Stimulated activated CD4-positive, alpha-beta T cell treated with anti-CD3 and anti-CD28 coated beads, TNF-alpha, amount 100 ng/mL, for 1 hour (primary cell): ENCODE measurements at places on chromosomes 6 and 20.

DNA sequence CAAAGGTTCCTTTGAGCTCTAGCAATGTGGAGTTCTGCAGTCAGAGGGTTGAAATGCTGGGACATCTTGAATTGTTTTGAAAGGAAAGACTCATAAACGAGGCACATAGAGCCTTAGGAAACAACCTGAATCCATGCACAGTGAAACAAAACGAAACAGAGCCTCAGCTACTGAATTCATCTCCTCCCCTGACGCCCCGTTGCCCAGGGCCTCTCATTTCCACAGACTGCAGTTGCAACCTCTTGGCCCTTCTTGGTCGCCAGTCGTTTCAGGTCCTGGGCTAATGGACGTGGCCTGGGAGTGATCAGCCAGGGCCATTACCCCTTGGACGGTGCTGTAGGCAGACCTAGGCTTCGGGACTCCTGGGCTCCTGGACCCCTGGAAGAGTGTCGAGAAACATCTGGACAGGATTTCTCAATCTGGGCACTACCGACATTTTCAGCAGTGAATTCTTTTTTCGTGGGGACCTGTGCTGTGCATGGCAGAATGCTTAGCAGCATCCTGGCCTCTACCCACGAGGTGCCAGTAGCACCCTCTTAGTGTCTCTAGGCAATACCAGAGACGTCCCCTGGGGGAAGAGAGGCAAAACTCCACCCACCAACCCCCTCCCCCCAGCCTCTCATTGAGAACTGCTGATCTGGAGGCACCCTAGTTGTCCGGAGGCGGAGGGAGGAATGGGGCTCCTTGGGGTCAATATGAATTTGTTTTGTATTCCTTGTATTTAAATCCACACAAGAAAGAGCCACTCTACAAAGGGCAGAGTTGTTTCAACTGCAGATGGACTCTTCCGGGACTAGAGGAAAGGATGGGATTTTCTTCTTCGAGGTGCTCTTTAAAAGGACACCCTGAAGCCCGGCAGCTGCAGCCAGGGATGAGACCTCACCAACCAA is 50.2 kb downstream of the TMEM242 start:
- DNase-seq = no peak

DNA sequence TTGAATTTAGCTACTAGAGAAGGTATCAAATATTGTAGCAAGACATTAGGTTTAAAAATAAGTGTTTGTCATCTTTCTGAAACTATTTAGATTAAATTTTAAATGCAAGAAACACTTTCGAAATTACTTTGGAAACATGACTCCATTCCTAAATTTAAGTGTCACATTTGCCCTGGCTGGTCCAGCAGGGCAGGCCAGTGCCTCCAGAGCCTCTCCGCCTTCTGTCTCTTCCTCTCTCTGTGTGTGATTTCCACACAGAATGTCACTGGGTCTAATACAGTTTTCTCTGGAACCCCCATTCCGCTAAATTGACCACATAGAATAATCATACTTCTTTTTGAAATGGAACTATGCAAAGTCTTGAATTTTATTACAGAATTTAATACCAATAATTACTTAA is 111.5 kb downstream of the SOBP start:
- DNase-seq = no peak

DNA sequence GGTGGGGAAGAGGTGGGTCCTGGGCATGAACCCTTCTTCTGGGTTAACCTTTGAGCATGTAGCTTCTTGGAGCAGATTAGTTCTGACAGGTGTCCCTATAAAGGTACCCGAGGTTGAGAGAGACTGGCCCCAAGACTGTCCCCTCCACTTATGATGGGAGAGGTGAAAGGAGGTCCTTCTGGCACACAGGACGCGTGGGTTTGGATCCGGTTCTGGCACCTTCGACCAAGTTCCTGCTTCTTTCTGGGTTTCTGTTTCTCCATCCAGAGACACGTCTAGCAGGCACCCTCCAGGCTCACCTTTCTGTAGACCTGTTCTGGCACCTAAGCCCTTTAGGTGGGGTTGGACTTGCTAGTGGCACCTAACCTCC is 4.1 kb downstream of the PAX1 start:
- no peak for DNase-seq

DNA sequence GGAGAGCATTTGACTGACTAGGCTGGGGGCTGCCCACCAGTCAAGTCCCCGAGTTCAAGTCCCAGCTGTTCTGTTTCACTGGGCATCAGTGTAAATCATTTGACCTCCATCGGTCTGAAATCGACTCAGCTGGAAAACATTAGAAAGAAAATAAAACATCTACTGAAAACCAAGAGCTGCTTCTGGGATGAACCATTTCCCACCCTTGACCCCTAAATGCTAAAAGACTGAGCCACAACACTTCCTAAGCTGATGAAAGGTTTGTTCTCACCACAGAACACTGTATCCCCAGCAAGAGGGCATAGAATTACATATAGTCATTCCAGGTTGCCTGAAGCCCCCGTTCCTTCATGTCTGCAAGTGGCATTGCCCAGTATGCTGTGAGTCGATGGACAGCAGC is 237.0 kb upstream of the TAB2 start:
- DNase-seq = no peak

DNA sequence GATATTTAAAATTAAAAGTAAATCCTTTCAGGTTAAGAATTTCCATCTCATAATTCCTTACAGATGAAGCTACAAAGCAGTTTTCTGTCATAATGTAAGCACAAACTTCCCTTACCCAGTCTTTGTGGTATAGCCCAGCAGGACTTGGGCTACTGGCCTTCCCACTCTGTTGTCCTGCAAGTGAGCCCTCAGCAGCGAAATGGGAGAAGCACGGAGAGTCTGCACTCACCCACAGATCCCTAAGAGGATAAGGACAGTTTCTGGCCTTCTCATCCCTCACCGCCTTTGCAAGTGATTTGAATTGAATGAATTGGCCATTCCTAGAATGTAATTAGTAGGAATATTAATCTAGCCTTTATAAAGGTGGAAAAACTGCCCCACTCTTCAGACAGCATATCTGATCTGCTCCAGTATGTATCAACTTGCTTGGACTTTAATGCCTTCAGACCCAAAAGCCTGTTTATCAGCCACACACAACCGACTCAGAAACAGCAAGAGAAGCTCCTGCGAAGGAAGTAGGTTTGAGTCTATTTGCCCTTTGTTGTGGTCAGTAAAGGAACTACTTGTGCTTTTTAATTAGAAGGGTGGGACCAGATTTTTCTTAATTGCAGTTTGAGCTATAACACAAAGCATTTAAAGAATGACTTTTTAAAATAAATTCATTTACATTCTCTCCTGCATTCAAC is 29.9 kb upstream of the PRDM1 start:
- no peak for DNase-seq
